ENCODE measurements at places on chromosomes 4 and X.

- no peak for DNase-seq
Measured at GRCh38 chr4:55251342-55251741, 94.7 kb upstream of the SRD5A3 start.

DNA sequence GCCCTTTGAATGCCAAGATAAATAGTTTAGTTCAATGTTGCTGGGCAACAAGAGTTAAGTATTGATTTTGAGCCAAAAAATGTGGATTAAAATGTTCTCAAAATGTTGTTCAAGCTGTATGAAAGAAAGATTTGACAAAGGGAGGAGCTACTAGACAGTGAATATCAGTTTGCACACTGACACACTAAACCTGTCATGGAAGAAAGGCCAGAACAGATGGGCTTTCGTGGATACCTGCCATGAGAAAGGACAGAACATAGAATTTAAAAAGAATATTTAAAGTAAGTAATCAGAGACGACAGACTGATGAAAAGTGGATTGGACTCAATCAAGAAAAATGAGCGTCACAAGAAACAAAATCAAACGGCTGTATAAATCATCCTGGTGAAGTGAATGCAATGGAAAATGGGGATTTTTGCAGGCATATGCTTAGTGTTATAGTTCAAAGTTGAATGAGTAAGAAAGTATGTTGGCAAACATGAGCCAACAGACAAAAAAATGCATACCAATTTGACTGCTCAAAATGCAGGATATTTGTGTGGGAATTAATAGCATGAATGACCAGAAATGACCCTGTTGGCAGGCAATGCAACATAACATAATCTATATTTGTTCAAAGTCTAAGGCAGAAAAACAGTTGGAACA lies 7.4 kb downstream of the PCDH18 start:
- no peak for DNase-seq

DNA sequence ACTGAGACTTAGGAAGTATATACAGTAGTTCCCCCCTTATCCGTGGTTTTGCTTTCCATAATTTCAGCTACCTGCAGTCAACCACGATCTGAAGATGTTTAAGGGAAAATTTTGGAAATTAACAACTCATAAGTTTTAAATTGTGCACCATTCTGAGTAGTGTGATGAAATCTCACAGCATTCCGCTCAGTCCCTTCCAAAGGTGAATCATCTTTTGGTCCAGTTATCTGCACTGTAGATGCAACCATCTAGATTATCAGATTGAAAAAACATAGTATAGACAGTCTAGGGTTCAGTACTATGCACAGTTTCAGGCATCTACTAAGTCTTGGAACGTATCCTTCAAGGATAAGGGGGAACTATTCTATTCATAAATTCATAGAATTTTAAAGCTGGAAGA lies 109.0 kb downstream of the ANXA3 start:
- DNase-seq = no peak

DNA sequence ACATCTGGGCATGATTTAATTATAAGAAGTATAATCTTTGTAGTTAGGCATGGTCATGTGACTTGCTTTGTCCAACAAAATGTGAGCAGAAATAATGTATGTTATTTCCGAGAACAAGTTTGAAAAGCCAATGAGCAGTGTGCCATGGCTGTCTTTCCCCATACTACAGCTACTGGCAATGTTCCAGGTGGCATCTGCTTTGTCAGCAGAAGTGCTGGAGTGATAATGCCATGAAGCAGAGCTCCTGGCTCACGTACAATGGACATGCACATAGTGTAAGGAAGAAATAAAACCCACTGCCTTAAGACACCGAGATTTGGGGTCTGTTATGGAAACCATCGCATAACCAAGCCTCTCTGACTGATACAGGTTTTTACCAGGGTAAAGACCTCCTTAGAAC lies 212.6 kb upstream of the RASGEF1B start:
- DNase-seq = no peak

- no peak for DNase-seq
Measured at GRCh38 chrX:13888284-13888683, 71.4 kb upstream of the GPM6B start.
